ENCODE measurements at places on chromosomes 7 and 10. TPM values are rescaled to one million over a fixed set of nuclear protein-coding genes. Genes with fewer than 3 reads are reported as not detected.
A peak's percentile ranks its signal among the peaks of the same experiment; 100 is the strongest.

GRCh38 chr7:30437823-30438574 is 40.6 kb downstream of the NOD1 start:
- DNase-seq = no peak

GRCh38 chr7:92121681-92122080 is 12.6 kb downstream of the CYP51A1 start:
- DNase-seq = no peak

The VIM gene
- total RNA-seq = 3,436 TPM

DNA sequence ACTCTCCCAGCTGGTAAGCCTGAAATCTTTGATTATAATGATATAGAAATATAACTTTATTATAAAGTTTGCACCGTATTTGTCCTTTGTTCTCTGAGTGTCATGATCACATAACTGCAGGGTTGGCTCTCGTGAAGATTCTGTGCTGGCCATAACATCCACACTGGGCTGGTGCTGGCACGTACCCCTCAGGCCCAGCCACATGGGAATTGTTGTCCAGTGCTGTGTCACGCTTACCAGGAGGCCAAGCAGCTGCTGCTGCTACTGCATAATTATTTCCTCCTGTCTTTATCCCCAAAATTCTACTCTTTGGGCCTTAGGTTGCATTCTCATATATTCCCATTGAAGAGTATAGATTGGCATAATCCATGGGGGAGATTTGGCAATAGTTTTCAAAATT is 20.8 kb upstream of the UCN3 start:
- no peak for DNase-seq

DNA sequence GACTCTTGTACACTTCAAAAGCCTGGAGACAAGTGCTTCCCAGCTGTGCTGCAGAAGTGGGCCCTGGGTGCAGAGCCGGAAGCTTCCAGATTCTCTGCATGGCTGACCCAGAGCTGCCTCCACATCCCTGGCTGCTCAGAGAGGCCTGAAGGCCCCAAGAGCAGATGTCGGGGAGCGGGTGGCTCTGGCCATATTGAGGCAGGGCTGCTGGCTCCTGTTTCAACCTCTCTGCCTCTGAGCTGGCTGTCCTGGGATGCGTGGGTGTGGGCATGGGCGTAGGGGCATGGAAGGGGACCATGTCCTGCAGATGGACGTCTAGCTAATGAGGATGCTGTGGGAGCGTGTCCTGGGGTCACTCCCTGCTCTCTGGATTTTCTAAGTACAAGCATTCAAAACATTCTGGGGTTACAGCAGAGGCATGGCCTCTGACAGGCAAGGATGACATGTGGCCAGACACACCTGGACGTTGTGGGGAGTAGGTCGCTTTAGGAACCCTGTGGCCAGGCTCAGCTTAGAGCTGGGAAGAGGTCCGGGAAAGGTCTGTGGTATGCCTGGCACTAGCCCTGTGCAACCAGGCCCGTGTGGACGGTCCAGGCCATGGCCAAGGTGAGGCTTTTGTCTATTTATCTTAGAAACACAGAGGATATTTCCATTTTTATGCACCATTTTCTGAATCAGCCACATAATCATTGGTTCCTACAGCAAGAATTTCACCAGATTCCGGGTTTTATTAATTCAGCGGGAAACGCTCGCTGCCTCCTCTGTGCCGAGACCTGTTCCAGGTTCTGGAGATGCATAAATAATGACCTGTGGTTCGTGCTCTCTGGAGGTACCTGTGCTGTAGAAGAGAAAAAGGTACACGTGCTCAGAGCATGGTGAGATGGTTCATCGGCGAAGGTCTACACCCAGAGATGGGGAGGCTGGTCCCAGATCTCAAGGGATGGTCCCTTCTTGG is 361.1 kb downstream of the GLRX3 start:
- no peak for DNase-seq

The NODAL gene
- not detected for total RNA-seq

GRCh38 chr7:36400606-36401005 is 10.9 kb downstream of the ANLN start:
- DNase-seq = no peak

DNA sequence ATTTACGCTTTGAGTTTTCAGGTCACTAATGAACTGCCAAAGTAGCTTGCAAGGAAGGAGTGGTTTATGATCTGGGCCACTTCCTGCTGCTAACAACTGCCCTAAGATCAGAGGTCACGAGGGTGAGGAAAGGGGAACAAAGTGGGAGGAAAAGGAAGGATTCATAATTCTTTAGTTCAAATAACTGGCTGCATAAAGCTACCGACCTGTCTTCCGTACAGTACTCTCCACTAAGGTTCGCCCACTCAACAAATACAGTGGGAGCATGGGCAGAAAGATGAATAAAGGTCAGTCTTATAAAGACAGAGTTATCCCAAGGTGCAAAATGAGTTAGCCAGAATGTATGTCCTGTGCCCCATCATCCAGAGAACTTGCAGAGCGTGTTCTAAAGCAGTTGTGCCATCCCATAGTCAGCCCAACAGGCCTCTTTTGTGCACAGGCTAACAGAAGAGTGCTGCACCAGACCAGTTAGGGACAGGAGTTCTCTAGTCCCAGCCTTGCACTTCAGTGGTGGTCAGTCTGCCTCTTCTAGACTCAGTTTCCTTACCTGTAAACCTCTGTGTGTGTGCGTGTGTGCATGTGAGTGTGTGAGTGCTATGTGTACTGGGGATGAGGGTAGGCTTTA is 65.9 kb downstream of the CREB3L2 start:
- no peak for DNase-seq

The ASB10 gene
- not detected for total RNA-seq

- DNase-seq = no peak
These were observed 54.4 kb downstream of the SH3PXD2A start for GRCh38 chr10:103800789-103801540.

DNA sequence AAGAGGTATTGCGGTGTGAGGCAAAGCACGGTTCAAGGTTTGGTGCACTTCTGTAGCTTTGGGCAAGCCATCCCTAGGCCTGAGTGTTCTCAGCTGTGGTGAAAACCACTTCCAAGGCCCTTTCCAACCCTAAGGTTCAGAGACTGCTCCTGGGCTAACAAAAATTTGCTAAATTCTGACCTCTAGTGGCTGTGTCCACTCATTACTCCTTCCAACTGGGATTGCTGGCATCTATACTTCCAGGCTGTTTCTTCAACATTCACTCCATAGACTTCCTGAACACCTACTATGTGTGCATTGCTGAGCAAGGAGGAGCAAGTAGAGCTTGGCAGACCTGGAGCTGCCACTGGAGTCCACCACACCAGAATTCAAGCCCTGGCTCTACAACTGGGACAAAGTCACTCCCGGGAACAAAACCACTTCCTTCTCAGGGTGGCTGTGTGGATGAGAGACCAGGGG is 29.3 kb upstream of the SH3PXD2A start:
- DNase-seq = peak; percentile 52

The EPO gene
- total RNA-seq = not detected

DNA sequence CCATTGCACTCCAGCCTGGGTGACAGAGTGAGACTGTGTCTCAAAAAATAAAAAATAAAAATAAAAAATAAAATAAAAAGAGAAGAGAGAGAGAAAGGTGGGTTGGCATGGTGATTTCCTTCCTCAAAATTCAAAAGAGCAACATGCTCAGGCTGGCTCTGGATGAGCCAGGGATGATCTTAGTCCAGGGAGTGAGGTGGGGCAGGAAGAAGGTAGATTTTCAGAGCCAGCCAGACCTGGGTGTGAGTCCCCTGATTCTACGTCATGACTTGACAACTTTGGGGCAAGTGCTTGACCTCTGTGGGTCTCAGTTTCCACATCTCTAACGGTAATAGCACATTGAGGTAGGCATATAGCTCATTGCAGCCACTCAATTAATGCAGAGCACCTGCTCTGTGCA is 109.4 kb upstream of the CTBP2 start:
- DNase-seq = no peak

The STRIP2 gene
- 5.1 TPM for total RNA-seq
